Smooth muscle cell of the coronary artery (primary cell): ENCODE measurements at places on chromosomes 16 and 17. TPM values are rescaled to one million over a fixed set of nuclear protein-coding genes. Genes with fewer than 3 reads are reported as not detected.

GNGT2 gene
- total RNA-seq: not detected in 2 replicates

ZNF821 gene
- 5.3 and 5.6 TPM in 2 replicates for total RNA-seq

CDRT15 gene
- not detected in 2 replicates for total RNA-seq

NHLRC4 gene
- 0.35 and 1.4 TPM in 2 replicates for total RNA-seq

TBC1D3I gene
- total RNA-seq: 0.08 TPM in 1 of 2 replicates, not detected in the other

DPEP3 gene
- not detected in 2 replicates for total RNA-seq

SLC47A2 gene
- total RNA-seq: 0.23 TPM in 1 of 2 replicates, not detected in the other

TLCD3B gene
- total RNA-seq: not detected in 2 replicates

WNT9B gene
- not detected in 2 replicates for total RNA-seq

OSGIN1 gene
- total RNA-seq: 0.59 and 1.6 TPM in 2 replicates

CUEDC1 gene
- 6.2 and 9.4 TPM in 2 replicates for total RNA-seq

IQCK gene
- total RNA-seq: 6.1 and 6.8 TPM in 2 replicates

VAT1L gene
- 0.08 and 2.0 TPM in 2 replicates for total RNA-seq

TK1 gene
- 1.5 and 43.4 TPM in 2 replicates for total RNA-seq

TBC1D3 gene
- total RNA-seq: not detected in 2 replicates

NOG gene
- total RNA-seq: 0.23 TPM in 1 of 2 replicates, not detected in the other

HSD3B7 gene
- total RNA-seq: 11.7 and 71.5 TPM in 2 replicates

GUCY2D gene
- not detected in 2 replicates for total RNA-seq

GNAO1 gene
- total RNA-seq: 0.12 TPM in 1 of 2 replicates, not detected in the other

CCL14 gene
- not detected in 2 replicates for total RNA-seq

LRRC37A2 gene
- 1.2 and 1.6 TPM in 2 replicates for total RNA-seq

ZG16 gene
- not detected in 2 replicates for total RNA-seq

DBF4B gene
- total RNA-seq: 1.5 and 2.3 TPM in 2 replicates

PTGES3L gene
- total RNA-seq: 1.1 TPM in 1 of 2 replicates, not detected in the other

STX1B gene
- total RNA-seq: 0.53 and 2.7 TPM in 2 replicates

CHST4 gene
- not detected in 2 replicates for total RNA-seq

SSTR5 gene
- not detected in 2 replicates for total RNA-seq

CDH11 gene
- 983 and 1,255 TPM in 2 replicates for total RNA-seq

SOST gene
- 115 TPM in 1 of 2 replicates, not detected in the other for total RNA-seq

MYL11 gene
- not detected in 2 replicates for total RNA-seq

CA4 gene
- not detected in 2 replicates for total RNA-seq

KRT9 gene
- total RNA-seq: not detected in 2 replicates
